ENCODE measurements at places on chromosomes 4 and X.

DNA sequence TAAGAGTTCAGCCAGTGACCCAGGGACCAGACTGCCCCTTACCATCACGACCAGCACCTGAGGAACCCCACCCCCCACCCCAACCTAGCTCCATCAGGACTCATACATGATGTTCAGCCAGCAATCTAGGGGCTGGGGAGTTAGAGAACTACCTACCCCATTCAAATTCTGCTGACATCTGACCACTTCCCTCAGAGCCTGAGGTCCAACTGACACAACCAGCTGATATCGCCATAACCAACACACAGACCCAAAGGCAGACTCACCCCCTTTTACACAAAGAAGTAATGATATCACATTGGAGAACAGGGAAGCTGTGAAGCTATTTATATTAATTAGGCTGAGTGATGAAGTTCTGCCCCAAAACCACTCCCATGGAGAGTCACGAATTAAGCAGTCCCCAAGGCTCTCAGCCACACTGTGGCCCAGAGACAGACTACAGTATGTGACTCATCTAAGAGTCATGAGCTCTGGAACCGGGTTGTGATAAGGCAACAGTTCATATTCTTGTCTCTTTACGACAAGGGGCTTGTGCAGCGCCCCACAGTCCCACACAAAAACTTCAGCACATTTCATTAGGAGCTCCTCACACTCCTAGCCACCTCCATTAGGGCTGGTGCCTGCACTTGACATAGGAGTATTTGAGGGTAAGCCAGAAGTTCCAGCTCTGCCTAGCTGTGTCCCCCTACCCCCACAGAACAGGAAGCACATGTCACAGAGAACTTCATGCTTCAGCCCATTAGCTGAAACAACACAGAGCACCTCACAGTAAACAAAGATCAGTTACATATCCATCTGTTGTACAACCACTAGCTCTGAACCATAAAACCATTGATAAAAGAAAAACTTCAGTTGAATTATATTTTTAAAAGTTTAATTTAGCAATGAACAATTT lies 184.7 kb upstream of the ZCCHC13 start:
- no peak for DNase-seq

- no peak for DNase-seq
Measured at GRCh38 chr4:154364066-154364845, 127.3 kb downstream of the DCHS2 start.

DNA sequence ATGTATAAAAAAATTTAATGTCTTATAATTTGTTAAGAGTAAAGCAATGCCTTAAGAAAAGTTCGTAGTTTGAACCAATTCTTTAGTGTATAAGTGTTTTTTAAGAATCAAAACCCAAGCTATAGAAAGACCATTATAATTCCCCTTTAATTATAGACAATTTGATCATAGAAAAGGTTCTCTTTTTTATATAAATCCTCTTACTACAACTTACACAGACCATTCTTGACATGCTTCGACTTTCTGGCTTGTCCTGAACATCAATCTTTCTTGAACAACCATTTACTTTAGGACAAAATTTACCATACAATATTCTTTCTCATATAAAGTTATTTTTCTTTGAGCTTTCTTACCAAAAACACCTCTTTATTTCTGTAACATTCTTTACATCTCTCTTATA lies 330.5 kb upstream of the SPANXN1 start:
- DNase-seq, result no peak

- no peak for DNase-seq
Measured at GRCh38 chrX:107706309-107706708, 69.3 kb downstream of the TSC22D3 start.

DNA sequence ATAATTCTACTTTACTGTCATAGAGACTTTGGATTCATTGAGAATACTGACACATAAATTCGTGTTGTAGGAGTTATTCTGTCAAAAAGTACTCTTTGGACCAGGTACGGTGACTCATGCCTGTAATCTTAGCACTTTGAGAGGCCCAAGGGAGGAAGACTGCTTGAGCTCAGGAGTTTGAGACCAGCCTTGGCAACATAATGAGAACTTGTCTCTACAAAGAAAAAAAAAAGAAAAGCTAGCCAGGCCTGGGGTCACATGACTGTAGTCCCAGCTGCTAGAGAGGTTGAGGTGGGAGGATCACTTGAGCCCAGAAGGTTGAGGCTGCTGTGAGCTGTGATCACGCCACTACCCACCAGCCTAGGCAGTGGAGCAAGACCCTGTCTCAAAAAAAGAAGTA lies 54.9 kb downstream of the WDR19 start:
- DNase-seq, result no peak

DNA sequence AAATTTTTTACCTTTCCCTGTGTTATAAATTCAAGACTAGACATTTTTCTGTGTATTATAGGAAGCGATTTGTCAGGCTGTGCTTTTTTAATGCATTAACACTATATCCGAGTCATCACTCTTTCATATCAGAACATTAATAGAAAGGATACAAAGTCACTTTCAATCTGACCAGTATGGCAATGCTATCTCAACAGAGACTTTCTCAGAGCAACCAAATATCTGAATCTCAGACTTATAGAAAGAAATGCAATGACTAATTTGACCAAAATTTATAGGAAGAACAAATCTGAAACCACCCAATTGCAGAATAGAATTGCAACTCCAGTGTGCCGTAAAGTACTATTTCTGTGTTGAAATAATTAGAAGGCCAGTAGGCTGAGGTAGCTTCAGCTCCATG lies 473 bp upstream of the TKTL2 start:
- DNase-seq, result no peak

- no peak for DNase-seq
Measured at GRCh38 chr4:168972596-168972995, 37.5 kb downstream of the CBR4 start.

DNA sequence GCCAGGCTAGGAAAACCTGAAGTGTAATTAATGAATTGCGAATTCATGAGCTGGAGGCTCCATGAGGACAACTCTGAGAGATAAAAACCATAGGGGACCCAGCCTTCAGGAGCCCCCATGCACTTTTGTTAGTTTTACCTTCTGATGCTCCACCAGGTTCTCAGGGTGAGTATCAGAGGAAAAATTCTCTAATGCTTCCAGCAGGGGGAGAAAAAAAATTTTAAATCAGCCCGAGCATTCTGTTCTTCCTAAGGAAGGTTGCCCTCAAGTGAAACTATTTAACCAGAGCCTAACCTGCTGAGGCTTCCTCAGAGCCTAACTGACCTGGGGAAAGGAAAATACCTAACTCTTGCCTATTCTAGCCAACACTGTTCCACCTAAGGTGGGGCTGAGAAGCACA lies 552.6 kb downstream of the PPARGC1A start:
- no peak for DNase-seq

GRCh38 chrX:100880368-100880767 lies 6.2 kb upstream of the NOX1 start:
- DNase-seq, result no peak

DNA sequence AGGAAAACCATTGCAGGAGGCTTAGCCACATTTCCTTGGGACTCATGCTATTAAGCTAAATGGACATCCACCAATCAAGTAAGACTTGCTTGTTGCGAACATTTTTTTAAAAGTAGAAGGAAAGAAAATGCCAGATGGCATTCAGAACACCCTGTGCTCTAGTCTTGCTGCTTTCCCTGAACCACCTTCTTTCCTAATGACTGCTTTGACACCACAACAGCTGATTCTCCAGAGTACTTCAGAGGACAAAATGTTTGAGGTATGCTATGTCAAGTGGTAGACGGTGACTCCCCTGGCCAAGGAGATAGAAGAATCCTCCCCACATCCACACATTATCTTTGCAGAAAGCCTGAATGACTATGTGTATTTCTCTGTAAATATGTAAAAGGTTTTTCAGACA lies 65.4 kb downstream of the ANK2 start:
- no peak for DNase-seq

Data from ecto neural progenitor cell (in vitro differentiated cells).